ENCODE measurements at places on chromosomes 7 and 10. TPM values are rescaled to one million over a fixed set of nuclear protein-coding genes. Genes with fewer than 3 reads are reported as not detected.

CTAGE15 gene
- polyA plus RNA-seq: not detected

ASB10 gene
- not detected for polyA plus RNA-seq

RP9 gene
- polyA plus RNA-seq: 19.7 TPM

GUSB gene
- 50.3 TPM for polyA plus RNA-seq

CYP26C1 gene
- polyA plus RNA-seq: not detected

CPEB3 gene
- polyA plus RNA-seq: 20.0 TPM

BMPER gene
- polyA plus RNA-seq: 2.1 TPM

LIPF gene
- not detected for polyA plus RNA-seq

LMOD2 gene
- polyA plus RNA-seq: not detected

TRIM50 gene
- polyA plus RNA-seq: not detected

RNF32 gene
- 2.6 TPM for polyA plus RNA-seq

HDAC9 gene
- polyA plus RNA-seq: 15.9 TPM

GRID1 gene
- polyA plus RNA-seq: 10.4 TPM

TLX1 gene
- polyA plus RNA-seq: not detected

FBXL13 gene
- polyA plus RNA-seq: 0.57 TPM

CYP2C19 gene
- polyA plus RNA-seq: 0.16 TPM

All from neural cell (in vitro differentiated cells).